ENCODE measurements at places on chromosomes 13 and 19.

- no peak for DNase-seq
These were observed 63.7 kb upstream of the TPM4 start for GRCh38 chr19:16012552-16012951.

DNA sequence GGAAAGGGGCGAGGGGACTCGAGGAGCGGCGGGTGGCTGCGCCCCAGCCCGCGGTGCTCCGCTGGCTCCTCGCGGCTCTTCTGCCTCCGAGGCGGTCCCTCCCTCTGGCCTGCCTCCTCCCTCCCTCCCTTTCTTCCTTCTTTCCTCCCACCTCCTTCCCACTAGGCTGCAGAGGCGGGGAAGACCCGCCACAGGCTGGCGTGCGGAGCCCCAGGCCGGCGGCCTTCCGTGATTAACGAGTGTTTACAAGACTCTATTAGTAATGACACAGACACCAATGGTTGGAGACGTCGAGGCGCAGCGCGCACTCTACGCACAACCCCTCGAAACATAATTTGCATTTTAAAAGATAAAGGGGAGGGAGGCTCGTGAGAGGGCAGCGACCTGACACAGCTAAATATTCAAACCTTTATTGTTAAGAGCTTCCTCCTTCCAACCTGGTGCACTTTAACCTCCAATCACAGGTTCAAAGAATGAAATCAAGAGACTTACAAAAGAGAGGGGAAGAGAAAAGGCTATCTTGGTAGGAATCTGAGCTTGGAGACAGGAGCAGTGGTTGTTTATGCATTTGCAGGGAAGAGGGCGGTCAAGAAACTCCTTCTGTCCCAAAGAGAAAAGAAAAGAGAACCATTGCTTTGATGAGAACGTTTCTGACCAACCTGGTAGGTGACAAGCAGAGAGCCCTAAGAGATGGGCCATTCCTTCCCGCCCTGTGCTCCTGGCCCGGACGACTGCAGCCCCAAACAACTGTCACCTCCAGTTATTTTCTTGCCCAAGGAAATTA lies at the start of gene CDX2:
TSS of gene CDX2 (minus strand) at position 234 of the 784 bp plus-strand sequence. CDS start 309 bp downstream, outside the sequence.
- no peak for DNase-seq

DNA sequence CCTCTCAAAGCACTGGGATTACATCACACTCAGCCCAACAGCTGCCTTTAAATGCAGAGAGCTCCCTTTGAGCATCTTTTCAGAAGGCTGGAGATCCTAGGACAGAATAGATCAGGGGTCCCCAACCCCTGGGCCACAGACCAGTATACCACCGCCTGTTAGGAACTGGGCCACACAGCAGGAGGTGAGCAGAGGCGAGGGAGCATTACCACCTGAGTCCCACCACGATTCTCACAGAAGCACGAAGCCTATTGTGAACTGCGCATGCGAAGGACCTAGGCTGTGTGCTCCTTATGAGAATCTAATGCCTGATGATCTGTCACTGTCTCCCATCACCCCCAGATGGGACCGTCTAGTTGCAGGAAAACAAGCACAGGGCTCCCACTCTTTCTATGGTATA lies 2.2 kb upstream of the WTIP start:
- DNase-seq: no peak

- DNase-seq: no peak
These were observed 14.3 kb downstream of the PEPD start for GRCh38 chr19:33507021-33507956.
